RWPE2 (cell line): ENCODE measurements at places on chromosomes 11 and 22.

GRCh38 chr11:128474036-128474874 is 113.1 kb downstream of the ETS1 start:
- no peak for DNase-seq

- no peak for DNase-seq
These were observed 14.5 kb downstream of the CSRP3 start for GRCh38 chr11:19187114-19187832.

DNA sequence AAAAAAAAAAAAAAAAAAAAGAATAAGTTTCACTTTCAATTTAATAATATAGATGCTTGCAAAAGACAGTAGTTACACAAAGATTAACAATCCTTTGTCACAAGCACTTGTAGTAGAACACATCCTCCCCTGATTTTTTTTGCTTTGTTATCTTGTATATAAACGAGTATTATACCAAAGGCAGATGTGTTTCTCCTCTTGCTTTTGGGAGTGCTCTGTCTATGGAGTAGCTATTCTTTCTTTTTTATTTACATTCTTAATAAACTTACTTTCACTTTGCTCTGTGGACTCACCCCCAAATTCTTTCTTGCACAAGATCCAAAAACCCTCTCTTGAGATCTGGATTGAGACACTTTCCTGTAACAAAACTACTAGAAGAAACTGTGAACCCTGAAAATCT is 3.4 kb upstream of the MRPL16 start:
- no peak for DNase-seq

DNA sequence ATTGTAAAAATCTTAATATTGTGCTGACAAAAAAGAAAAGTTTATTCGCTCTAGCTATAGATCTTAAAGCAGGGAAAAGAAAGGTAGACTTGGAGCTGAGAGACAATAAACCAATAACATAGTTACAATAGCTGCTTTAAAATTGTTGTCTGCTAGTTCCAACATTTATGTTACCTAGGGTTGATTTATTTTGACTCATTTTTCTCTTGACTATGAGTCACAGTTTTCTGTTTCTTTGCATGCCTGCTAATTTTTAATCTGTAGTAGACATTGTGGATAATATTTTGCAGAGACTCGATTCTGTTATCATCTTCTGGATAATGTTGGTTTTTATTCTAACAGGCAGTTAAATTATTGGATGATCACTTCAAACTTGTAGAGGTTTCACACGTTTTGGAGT is 83.1 kb upstream of the TRPC6 start:
- DNase-seq = no peak
